ENCODE measurements at places on chromosomes 4 and X.
A peak's percentile ranks its signal among the peaks of the same experiment; 100 is the strongest.

- no peak for DNase-seq
Measured at GRCh38 chr4:106914223-106914622, 121.9 kb downstream of the DKK2 start.

- DNase-seq: no peak
Measured at GRCh38 chrX:30065226-30065625, 150.1 kb upstream of the MAGEB2 start.

- DNase-seq: no peak
Measured at GRCh38 chrX:3346501-3347259, at the start of gene MXRA5. Gene MXRA5, minus strand, starts transcription at chrX:3346652. Its CDS starts 2,819 bp downstream, at chrX:3343833.

DNA sequence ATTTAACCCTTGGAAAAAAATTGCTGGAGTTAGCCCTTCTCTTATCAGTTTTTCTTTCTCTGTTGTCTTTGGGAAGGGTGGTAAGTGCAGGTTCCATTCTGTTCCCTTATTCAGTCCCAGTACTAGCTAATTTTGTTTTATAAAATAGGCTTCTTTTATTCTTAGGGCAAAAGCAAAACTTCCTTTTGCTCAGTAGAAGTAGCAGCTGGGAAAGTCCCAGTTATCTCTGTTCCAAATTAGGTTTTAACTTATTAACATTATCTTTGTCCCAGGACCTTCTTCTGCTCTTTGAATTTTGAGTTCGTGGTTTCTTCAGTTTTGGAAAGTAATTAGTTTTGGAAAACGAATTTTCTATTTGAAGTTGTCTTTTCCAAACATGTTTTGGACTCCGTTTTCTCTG is 61.1 kb downstream of the BANK1 start:
- DNase-seq: no peak

DNA sequence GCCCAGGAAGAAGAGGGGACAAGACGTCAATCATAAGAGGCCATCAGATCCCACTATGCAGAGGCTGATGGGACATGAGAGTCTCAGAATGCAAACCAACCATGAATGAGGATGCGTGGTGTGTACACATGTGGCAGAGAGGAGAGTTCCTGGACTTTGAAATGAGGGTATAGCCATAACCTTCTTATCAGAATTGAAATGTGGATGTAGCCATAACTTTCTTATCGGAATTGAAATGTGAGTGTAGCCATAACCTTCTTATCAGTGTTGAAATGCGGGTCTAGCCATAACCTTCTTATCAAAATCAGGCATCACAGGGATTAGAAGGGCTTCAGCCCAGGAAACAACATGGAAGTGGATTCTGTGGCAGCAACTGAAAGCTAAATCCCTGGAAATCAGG is 415.5 kb upstream of the FAT1 start:
- DNase-seq: no peak

DNA sequence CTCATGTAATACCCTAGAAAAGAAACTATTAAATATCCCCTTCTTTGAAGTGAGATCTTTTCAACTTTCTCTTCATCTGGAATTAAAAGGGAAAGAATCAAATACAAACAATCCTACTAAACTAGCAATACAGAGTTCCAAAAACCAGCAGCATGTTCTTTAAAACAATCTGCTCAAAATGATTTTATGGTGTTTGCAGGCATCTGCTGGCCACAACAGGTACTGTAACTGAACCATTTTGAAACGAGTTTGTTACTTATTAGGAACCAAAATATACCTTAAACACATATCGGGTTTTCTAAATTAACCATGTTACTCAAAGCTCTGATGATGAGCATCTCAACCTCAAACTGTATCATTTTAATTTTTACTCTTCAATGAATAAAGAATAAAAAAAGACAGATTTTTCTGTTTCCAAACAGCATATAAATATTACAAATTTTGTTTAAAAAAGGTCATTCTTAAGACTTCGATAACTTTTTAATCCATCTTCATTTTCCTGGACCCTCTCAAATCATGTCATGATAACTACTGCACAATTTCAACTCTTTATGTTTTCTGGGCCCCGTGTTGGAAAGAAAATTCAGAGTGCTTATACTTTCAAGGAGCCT is 56.5 kb downstream of the ARAP2 start:
- peak; percentile 47 for DNase-seq

DNA sequence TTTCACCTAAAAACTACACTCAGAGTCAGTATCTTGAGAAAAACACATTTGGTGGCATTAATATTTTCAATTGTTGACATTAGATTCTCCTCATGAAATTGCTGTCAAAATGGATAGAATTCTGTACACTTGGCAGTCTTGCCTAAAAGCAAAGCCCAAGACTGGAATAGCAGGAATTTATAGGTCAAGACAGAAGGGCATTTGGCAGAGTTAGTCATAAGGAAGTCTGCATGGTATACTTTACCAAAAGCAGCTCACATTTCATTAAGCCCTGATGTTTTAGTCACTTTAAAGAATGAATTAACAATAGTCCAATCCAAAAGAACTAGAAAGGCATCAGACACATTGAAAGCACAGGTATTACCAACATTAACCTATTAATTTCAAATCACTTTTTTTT is 7.1 kb downstream of the CCDC160 start:
- no peak for DNase-seq

- no peak for DNase-seq
Measured at GRCh38 chrX:23365541-23365940, 30.9 kb downstream of the PTCHD1 start.

Measured in KBM-7 (cell line).